ENCODE measurements at places on chromosomes 4 and X. TPM values are rescaled to one million over a fixed set of nuclear protein-coding genes. Genes with fewer than 3 reads are reported as not detected.

LONRF3 gene
- total RNA-seq, result 0.19 TPM

GRCh38 chr4:53618321-53618720 is 27.0 kb upstream of the LNX1 start:
- H3K36me3 ChIP-seq, result no peaks in the 10 kb centered on the region
- no peak overlapping the region for H3K4me3 ChIP-seq
- no peak overlapping the region for H3K27ac ChIP-seq

MAGEC2 gene
- total RNA-seq, result not detected

PCSK1N gene
- 0.33 TPM for total RNA-seq

DNA sequence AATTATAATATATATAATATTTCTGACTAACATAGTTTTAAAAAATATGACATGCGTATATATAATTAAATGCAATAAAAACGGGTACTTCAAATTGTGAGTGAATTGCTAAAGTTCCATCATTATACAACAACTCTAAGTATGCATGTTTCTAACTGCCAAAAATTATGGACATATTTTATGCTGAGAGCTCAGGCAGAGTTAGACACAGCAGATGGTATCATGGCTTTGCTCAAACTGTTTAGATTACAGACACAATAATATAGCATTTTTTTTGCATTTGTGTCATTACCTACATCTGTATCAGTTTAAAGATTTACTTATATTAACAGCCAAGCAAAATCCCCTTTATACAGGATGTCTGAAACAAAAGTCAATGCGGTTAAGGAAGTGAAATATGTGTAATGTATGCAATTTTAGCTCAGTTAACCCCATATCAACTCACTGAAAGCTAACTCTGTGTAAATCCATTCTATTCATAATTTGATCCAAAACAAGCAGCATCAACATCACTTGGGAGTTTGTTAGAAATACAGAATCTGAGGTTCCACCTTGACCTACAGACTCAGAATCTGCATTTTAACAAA is 119.1 kb upstream of the CNKSR2 start:
- H3K27me3 ChIP-seq, result no peaks in the 10 kb centered on the region
- DNase-seq, result no peak
- no peak overlapping the region for H3K4me3 ChIP-seq
- H3K4me1 ChIP-seq, result no peaks in the 10 kb centered on the region

AKAP4 gene
- total RNA-seq, result not detected

SPANXA1 gene
- total RNA-seq, result 0.09 TPM

- no peaks in the 10 kb centered on the region for H3K27me3 ChIP-seq
- peak overlapping the region; percentile 69 for H3K27ac ChIP-seq
- H3K4me1 ChIP-seq, result no peaks in the 10 kb centered on the region
Measured at GRCh38 chr4:8534129-8534528, 46.1 kb upstream of the GPR78 start.

FGF13 gene
- total RNA-seq, result 1.1 TPM

GPC4 gene
- total RNA-seq, result 2.6 TPM

Data from thymus (tissue), 14 donors.